ENCODE measurements at places on chromosomes 2 and 18.

GRCh38 chr2:10658041-10658913 lies 31.5 kb downstream of the NOL10 start:
- DNase-seq: no peak

DNA sequence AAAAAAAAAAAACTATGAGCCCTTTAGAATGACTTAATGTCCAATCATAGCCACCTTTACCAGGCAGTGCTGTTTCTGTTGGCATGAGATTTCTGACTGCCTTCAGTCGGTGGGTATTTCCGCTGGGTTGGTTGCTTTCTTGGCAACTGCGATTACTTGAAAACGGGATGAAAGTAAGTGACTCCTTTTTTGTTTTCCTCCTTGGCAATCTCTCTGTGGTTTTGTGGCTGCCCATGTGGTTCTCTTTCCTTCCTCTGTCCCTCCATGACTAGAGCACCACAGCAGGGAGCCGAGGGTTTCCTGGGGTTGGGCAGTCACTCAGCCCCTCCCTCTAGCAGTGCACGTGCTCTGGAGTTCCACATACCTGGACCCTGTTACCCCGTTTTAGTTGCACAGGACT lies 112.1 kb downstream of the KLHL29 start:
- no peak for DNase-seq

- no peak for DNase-seq
These were observed 15.4 kb downstream of the BCL11A start for GRCh38 chr2:60538101-60538500.

DNA sequence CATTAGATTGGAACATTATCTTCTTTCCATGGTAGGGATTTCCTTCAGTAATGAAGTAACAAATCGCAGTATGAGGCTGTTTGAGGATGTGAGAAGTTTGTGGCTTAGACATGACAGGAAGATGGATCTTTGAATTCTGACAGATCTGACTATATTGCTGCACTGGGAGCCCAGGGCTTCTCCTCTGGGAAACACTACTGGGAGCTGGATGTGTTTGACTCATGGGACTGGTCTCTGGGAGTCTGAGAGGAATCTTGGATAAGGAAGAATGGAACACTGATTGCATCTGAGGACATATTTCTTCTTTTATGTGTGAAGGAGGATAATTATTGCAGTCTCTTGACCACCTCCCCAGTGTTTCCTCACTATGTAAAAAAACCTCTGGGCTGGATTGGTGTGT lies 77.2 kb upstream of the ST6GAL2 start:
- no peak for DNase-seq

DNA sequence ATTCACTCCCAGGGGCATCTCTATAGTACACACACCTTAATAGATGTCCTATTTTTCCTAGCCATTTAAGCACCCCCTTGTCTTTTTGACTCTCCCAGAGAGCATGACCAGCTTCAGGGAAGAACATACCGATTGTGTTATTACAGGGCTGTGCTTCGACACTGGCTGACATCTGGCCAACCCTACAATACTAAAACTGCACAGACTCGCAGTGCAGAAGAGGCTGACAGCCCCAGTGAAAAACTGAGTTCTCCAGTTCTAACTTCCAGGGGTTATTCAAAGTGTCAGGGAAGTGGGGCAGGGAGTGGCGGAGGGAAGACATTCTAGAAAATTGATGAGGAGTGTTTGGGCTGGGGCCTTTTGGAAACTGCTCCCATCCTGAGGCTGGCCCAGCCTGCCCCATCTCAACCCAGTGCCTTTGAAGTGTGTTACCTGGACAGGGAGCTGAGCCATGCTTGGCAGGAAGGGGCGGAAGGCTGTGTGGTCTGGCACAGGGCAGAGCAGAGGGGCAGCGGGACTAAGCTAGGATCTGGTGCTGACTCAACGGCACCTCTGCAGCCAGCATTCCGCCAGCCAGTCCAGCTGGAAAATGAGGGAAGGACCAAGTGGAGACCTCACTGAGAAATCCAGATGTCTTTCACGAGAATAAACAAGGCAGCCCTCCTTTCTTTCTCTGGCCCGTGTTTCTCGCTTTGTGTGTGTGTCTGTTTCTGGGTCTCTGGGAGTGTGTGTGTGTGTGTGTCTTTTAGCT lies 15.4 kb upstream of the IGFBP5 start:
- DNase-seq: no peak

DNA sequence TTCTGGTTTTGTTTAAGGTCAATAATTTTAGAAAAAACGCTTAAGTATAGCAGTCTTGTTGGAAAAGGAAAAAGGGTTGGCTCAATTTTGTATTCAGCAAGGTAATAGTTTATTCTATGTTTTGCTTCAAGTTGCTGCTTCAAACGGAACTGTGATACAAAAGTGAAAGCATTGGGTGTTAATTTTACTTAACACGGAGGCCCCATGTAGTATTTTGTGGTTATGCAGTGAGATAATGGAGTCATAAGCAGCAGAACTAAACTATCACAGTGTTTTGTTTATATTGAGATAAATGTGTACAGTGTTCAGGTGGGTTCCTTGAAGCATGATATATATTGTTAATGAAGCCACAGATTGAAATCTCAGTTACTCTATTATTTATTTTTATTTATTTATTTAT lies 67.0 kb upstream of the LYPD6B start:
- no peak for DNase-seq

- DNase-seq: no peak
These were observed 54.4 kb downstream of the CRIM1 start for GRCh38 chr2:36409935-36410334.

DNA sequence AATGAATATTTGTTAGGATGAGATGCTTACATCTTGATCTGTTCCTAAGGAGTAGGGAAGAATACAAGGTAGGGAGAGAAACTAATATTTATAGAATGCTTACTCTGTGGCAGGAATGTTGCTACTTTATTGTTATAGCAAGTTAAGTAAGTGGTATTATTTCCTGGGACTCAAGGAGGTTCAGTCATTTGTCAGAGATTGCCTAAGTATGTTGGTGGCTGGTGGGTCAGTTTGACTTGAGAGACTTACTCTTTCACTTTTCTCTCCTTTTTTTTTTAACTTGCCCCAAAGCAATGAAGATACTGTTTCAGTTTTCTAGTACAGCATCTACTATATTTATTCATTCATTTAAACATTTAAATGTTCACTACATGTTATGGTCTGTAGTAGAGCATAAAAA lies 209.2 kb upstream of the STON1 start:
- DNase-seq: no peak

- DNase-seq: no peak
These were observed 157.2 kb downstream of the WDSUB1 start for GRCh38 chr2:159129269-159129668.

- DNase-seq: no peak
These were observed 14.8 kb downstream of the ASPRV1 start for GRCh38 chr2:69946351-69947324.

GRCh38 chr18:32328379-32328778 lies 138.5 kb downstream of the MEP1B start:
- no peak for DNase-seq

- DNase-seq: no peak
These were observed 191.9 kb upstream of the CHAC2 start for GRCh38 chr2:53575721-53576124.

- DNase-seq: no peak
These were observed 33.3 kb upstream of the E2F6 start for GRCh38 chr2:11499081-11499743.

DNA sequence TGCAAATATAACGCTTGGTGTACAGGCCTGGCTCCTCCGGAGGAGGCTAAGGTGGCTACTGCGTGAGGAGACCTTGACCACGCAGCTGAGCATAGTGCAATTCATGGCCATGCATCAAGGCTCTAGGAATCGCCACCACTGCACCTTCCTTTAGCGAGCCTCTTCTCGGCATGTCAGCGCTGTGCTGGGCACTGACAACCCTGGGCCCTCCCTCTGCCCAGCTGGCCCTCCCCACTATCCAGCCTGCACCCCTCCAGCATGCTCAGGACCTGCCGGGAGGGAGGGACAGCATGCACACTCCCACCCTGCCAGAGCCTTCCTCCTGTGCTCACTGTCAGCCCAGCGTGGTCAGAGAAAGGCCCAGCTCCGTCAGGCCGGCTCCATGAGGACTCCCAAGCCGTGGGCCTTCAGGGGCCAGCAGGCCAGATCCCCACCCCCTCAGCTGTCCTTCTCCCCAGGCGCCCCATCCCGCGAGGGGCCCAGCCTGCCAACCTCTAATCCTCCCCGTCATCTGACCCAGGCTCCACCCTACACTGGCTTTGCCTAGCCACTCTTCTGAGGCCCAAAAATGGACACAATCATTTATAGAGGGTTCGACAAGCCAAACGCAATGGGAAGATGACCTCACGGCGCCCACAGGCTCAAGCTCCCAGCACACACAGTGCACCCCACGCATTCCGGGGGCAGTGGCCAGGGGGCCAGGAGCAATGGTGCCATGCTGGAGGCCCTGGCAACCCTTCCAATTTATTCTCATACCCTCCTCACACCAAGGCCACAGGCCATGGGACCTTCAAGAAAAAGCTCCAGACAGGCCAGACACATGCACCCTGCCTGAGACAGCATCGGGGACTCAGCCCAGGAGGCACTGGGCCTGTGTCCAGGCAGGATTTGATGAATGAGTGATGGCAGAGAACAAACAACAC lies 3.5 kb downstream of the BIN1 start:
- DNase-seq: no peak

DNA sequence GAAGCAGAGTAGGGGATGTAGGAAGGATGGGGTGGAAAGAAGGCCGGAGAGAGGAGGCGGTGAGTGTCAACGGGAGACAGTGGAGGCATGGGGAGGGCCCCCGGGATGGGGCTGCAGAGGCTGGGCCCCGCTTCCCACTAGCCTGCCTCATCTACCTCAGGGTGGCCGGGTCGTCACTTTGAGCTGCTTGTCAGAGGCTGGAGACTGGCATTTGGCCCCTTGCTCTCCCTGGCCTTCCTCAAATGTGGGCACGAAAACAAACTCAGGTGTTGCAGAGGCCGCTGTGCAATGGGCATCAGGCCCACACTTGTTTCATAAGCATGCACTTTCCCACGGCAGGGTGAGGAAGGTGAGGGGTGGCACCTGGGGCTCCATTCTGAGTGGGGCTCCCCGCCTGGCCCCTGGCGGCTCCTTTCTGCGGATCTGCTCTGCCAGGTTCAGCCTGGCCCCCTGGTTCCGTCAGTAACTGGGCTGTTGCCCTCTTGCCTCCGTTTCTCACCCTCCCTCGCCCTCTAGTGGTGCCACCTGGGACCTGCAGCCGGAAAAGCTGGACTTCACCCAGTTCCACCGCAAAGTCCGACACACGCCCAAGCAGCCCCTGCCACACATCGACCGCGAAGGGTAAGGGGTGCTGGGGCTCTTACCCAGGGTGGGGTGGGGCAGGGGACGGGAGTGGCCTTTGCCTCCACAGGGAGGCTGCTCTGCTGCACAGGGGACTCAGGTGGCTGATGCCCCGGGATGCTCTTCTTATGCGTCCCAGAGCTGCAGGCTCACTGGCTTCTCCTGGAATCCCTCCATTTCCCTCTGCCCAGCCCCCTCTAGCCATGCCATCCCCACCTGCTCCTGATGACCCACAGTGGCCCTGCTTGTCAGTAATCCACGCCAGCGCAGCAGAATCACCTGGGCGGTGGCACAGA lies 125.4 kb downstream of the CTIF start:
- no peak for DNase-seq

DNA sequence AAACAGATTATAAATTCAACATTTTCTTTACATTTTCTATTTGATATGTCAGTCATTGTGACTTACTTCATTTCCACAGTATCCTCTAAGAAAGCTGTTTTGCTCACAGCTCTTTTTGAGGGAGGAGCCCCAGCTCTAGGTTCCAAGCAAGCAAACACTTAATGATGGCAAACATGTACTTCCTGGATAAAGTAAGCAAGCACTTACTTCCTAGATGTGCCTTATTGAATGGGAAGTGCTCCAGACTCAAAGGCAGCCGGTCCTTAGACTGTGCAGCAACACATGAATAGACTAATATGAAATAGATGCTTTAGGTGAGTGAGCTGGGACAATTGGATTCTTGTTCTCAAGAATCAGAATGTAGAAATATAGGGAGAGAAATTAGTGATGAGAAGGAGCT lies 2149.8 kb upstream of the PIK3C3 start:
- DNase-seq: no peak

DNA sequence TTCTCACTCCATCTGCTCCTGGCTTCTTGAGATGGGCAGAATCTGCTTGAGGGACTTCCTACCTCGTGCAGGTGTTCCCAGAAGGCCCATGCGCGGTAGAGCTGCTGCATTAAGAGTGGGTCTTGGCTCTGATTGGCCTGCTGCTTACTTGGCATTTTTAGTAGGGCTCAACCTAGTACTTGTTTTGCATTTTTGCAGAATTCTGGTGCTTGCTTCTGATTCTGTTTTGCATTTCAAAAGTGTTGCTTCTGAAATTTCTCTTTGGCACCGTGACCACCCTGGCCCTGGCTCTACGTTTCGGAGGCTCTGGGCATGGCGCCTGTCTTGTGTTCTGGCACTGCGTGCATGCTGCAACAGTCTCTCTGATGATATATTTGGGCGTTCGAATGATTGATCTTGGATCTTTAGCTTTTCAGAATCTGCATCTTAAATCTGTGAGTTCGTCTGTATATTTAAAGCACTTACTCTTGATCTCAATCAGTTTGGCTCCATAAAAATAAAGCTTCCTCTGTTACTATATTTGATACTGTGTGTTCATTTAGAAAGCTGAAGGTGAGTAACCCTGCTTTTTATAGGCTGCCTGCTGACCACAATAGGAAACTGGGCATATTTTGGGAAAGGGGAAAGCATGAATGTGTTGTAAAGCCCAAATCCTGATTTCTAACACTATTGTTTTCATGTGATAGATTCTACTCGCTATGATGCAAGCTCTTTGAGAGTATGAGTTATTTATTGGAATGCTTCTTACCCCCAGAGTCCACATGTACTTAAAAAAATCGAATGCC lies 22.2 kb downstream of the EFR3B start:
- DNase-seq: no peak

- no peak for DNase-seq
These were observed 103.5 kb downstream of the TPO start for GRCh38 chr2:1516798-1517060.

- DNase-seq: no peak
These were observed 134.1 kb upstream of the LRRTM1 start for GRCh38 chr2:80438686-80439085.

DNA sequence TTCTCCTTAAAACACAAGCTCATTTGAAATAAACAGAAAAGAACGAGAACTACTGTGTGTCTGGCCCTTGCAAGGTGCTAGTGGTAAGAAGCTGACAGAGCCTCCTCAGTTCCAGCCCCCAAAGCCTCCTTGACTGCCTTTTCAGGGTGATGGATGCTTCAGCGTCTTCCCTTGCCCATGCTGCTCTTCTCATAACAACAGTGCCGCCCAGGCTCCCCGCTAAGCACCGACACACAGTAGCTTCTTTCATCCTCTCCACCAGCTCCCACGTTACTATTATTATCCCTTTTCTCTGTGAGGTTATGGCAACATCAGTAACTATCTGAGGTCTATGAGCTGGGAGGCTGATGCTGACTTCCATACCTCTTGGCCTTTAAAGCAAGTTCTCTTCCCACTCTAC lies 418.6 kb downstream of the TSN start:
- DNase-seq: no peak
